A549 (cell line): ENCODE measurements at places on chromosomes 7 and 10. TPM values are rescaled to one million over a fixed set of nuclear protein-coding genes. Genes with fewer than 3 reads are reported as not detected.

DNA sequence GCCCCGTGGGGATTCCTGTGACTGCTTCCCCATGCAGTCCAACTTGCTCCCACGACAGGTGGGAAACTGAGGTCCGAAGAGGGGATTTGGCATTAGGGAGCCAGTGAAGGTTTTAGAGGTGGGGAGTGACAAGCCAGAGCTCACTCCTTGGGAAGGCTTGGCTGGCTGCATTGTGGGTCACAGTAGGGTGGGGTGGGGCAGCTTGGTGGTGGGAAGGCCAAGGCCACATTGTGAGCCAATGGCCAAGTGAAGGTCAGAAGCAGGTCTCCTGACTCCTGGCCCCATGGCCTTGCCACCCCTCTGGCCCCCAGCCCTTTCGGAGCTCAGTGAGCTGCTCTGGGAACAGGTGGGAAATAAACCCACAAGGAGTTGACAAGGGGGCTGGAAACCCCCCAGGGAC lies 2.5 kb downstream of the C10orf105 start:
- DNase-seq: no peak

DNA sequence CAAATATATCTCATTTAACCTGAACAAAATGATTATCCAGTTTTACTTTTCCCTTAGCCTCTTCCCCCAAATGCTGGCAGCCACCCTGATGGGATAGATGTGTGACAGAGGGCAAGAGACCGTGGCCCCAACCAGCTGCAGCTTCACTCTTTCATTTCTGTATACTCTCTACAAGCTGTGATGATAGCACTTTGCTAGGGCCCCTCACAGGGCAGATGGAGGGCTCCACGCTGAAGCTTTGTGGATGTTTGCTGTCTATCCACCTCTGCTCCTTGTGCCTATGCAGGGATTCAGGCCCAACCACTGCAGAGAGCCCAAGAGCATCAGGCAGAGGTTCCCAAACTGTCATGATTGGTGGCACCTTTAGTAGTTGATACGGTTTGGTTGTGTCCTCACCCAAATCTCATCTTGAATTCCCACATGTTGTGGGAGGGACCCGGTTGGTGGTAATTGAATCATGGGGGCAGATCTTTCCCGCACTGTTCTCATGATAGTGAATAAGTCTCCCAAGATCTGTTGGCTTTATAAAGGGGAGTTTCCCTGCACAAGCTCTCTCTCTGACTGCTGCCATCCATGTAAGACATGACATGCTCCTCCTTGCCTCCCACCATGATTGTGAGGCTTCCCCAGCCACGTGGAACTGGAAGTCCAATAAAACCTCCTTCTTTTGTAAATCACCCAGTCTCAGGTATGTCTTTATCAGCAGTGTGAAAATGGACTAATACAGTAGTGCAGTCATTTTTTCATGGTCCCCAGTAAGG lies 20.1 kb downstream of the HTRA1 start:
- DNase-seq: no peak

DNA sequence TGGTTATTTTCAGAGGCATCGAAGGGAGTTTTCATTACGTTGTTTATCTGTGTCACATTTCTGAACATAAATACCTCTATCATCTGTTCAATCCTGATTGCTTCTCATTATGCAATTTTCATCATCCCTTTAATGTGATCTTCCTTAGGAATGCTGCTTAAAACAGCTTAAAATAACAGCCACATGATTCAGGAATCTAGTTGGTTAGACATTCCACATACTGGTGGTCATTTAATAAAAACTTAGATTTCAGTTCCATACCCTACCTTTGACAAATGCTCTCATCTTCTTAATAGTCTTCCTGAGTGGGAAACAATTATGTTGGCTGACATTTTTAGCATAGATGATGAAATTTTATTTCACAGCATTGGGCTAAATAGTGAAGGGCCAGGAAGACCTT lies 191.3 kb upstream of the CDCA7L start:
- no peak for DNase-seq

LYZL1 gene
- not detected in 3 replicates for polyA plus RNA-seq

ZNF804B gene
- polyA plus RNA-seq: not detected in 3 replicates

FANK1 gene
- polyA plus RNA-seq: 3.4 to 5.6 TPM (median 4.1 TPM) in 3 replicates

ALOX5 gene
- 0.21 to 0.40 TPM (median 0.26 TPM) in 3 replicates for polyA plus RNA-seq
